Germinal center (tissue), 1 donor: ENCODE measurements at places on chromosomes 2 and 18.
A peak's percentile ranks its signal among the peaks of the same experiment; 100 is the strongest.

- no peak for DNase-seq
Measured at GRCh38 chr2:29702276-29702675, 219.1 kb downstream of the ALK start.

- DNase-seq = no peak
Measured at GRCh38 chr2:2804528-2804927, 473.5 kb upstream of the MYT1L start.

DNA sequence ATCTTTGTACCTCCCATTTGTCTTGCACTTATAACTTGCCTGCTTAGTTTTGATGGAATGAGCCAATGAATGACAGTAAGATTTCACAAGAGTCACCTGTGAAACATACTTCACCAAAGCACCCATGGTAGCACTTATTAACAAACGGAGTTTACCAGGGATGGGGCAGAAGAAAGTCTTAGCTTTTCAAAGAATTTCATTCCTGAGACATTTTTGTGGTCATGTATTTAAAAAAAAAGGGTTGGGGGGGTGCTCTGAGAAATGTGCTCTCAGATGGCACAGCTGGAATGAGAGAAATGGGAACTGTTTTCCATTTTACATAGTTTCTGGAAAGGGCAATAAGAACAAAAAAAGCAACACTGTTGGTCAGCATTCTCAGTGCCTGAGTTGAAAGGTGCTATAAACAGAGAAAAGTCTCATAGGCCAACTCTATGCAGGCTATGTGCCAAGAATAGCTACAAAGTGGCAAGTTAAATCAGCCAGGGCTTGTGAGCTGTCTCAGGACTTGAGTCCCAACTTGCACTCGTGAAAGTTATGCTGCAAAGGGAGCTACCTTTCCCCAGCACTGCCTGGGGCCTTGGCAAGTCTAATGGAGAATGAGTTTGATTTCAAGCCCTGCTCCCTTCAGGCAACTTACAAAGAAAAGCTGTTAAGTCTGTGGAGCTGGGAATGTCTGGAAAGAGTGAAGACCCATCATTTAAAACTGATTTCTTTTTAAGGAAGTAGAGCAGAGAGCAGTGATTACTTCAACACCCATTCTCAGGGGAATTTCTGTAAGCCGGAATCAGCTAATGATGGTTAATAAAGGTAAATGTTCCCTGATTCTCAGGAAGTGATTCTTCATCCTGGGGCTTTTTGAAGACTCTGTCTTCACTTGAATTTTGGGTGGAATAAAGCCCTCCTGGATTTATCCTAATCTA lies 170.6 kb downstream of the SLC8A1 start:
- DNase-seq = no peak

DNA sequence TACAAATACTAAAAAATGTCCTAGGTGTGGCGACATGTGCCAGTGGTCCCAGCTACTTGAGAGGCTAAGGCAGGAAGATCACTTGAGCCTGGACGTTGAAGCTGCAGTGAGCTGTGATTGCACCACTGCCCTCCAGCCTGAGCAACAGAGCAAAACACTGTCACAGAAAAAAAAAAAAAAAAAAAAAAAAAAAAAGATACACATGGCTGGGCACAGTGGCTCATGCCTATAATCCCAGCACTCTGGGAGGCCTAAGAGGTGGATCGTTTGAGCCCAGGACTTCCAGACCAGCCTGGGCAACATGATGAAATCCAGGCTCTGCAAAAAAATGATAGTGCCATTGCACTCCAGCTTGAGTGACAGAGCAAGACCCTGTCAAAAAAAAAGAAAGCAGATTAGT lies 13.7 kb downstream of the KANSL1L start:
- no peak for DNase-seq

DNA sequence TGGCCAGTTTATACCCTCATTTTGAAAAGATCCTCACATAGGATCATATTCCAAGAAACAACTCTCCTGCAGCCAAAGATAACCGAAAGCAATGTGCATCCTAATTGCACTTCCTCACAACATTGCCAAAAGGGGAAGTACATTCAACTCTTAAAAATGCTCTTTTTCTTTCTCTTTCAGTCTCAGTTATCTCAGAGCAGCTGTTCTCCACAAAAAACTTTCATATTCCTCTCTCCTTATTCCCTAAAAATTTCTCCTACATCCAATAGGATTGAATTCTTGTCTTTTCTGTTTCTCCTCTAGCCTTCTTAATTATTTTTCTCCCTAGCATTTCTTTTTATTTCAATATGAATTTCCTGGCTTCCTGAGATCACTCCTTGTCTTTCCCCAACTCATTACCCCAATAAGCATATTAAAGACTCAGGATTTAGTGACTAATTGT lies 7.4 kb upstream of the VRK2 start:
- DNase-seq = peak; percentile 31

DNA sequence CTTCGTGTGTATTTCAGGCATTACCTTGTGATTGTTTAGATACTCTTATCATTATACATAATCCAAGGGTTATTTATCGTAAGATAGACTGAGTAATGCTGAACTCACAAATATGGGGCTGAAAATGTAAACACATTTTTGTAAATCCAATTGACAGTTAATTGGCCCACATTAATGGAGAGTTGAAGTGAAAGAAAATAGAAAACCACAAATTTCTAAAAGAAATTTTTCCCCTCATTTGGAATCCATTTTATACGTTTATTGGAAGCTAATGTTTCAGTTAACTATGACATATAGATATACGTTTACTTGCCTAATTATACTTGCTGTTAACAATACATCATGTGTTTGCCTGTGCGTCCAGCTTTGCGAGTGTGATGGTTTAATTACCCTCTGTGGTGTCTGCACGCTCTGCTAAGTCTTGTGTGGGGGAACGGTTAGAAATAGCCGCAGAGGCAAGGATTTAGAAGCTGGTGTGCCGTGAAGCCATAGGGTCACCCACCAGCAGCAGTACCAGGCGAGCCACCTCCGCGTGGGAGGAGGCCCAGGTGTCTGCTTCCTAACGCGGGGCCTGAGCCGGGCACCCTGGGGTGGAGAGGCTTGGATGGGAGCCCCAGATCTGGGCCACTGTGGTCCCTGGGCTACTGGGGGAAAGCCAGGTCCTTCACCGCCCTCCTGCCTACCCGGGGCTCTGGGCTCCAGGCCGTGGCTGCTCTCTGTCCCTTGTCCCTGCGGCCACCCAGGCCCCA lies 38.0 kb downstream of the TSHZ1 start:
- no peak for DNase-seq

GRCh38 chr2:152132306-152132705 lies 33.5 kb upstream of the CACNB4 start:
- no peak for DNase-seq

DNA sequence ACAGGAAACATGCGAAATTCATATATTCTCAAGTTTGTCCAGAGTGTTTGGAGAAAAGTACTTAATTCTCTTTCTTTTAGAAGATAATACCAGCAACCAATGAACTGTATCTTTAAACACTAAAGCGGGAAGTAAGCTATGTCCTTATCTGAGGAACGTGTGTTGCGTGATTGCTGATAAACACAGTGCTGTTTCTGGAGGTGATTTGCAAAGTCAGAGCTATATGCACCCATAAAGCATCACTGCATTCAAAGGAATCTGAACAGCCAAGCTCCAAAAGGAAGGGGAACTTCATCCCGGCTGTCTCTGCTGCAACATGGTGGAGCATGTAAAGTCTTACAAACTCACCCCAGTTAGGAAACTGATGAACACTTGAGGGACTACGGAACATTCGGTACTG lies 271.7 kb upstream of the FN1 start:
- no peak for DNase-seq

GRCh38 chr2:228239207-228239906 lies 57.9 kb upstream of the SPHKAP start:
- DNase-seq = no peak

DNA sequence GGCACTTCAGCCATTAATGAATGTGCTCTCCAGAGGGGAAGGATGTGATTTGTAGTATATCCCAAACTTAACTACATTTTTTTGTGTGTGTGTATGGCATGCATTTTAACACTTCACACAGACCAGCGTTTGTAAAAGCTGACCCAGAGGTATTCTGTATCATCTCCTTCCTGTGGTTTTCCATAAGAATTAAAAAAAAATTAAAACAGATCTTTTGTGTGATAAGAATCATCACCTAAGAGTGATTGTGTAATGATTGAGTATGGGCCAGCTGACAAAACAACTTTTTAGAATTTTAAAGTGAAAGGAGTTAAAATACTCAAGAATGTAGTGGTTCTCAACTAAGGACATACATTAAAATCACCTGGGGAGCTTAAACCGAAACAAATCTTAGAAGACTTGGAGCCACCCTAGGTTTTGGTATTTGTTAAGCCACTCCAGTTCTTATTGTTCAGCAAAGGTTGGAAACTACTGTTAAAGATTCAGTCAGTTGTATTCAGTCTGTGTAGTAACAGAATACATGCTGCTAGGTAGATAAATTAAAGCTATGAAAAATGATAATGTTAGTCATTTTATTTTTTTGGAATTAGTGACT lies 120.1 kb downstream of the HAUS1 start:
- no peak for DNase-seq

DNA sequence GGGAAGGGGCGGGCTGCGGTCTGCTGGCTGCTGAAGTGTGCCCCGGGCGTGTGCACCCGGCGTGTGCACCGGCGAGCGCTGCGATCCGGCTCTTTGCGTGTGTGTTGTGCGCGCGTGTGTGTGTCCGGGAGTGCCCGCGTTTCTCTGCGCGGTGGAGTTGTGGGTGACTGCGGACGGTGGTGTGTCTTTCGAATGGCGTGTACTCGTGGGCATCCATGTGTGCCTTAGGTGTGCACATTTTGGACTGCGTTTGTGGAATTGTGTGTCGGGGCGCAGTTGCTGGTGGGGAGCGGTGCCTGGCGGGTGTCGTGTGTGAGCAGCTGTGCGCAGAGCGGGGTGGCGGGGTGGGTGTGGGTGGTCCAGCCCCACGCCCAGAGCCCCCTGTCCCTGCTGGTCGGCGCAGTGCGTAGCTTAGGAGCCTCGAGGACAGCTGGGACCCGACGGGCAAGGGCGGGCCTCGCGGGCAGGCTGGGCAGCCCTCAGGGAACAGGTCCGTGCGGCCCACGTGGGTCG lies 533 bp downstream of the HPCAL1 start:
- DNase-seq = peak; percentile 32

DNA sequence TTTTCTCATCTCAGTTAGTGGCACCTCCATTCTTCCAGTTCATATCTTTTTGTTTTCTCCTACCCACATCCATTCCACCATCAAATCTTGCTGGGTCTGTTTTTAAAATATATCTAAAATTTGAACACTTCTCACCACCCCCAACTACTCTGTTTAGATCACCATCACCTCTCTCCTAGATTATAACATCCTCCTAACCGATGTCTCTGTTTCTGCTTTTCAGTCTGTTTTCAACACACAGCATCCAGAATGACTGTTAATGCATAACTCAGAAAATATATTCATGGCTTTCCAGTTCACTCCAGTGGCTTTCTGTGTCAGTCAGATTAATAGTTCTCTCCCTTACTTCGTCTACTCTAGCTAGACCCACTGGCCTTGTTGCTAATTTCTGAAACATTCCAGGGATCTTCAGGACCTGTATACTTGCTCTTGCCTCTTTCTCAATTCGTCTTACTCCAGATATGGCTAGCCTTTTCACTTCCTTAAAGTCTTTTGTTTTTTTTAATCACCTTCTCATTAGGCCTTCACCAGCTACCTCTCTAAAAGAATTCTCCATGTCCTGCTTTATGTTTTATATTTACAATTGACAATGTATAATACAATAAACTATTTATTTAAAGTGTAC lies 105.3 kb downstream of the COMMD1 start:
- no peak for DNase-seq

- peak; percentile 38 for DNase-seq
Measured at GRCh38 chr2:168336786-168337388, 89.5 kb upstream of the STK39 start.

- no peak for DNase-seq
Measured at GRCh38 chr2:127332335-127332734, 38.4 kb upstream of the ERCC3 start.

- DNase-seq = no peak
Measured at GRCh38 chr2:232310121-232310520, 68.4 kb upstream of the ALPP start.

- DNase-seq = no peak
Measured at GRCh38 chr2:228840113-228840742, 430.9 kb downstream of the PID1 start.

DNA sequence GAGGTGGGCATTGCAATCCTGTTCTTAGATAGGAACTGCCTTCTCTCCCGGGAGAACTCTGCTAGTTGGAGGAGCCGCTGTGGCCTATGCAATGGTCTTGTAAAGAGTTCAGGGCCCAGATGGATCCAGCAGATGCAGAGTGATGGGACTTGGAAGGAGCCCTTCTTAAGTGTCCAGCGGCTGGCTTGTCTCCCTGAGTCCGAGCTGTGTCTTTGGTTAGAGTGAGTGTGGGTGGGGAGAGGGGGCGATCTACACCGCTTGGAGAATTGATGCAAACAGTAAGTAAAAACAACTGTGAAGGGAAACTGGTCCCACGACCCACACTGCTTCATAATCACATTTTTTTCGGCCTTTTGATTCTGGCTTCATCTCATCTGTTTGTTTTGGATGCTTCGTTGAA lies 89.8 kb upstream of the CYRIA start:
- DNase-seq = no peak

DNA sequence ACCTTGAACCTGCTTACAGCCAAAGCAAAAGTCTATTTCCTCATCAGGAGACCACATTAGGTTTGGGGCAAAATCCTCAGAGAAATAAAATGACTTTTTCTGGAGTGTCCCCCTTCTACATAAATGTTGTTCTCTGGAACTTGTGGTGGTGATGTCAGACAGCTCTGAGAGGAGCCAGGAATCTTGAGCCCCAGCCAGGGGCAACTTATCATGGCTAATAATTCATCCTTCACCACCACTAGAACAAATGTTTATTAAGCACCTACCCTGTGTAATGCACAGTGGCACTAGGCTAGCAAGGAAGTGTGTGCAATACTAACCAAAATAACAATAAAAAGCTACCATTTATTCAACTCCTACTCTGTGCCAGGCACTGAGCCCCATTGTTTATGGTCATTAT lies 9.0 kb upstream of the BMP10 start:
- DNase-seq = no peak

DNA sequence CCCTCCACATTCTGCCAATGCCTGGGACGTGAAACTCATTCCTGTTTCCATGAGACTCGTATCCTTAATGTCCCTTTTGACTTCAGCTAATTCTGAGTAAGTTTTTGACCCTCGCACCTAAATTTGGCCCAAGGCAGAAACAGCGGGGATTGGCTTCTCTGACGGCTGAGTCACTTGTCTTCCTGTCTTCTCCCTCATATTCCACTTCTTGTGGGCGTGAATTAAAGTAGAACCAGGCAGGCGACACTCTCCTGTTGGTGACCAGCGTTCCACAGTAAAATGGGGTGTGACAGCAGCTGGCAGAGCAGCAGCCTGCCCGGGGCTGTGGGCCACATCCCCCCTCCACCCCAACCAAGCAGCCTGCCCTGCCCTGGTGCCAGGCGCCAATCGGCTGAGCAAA lies 15.5 kb downstream of the TTC32 start:
- DNase-seq = no peak
